ENCODE measurements at places on chromosomes 3 and 15. TPM values are rescaled to one million over a fixed set of nuclear protein-coding genes. Genes with fewer than 3 reads are reported as not detected.

DNA sequence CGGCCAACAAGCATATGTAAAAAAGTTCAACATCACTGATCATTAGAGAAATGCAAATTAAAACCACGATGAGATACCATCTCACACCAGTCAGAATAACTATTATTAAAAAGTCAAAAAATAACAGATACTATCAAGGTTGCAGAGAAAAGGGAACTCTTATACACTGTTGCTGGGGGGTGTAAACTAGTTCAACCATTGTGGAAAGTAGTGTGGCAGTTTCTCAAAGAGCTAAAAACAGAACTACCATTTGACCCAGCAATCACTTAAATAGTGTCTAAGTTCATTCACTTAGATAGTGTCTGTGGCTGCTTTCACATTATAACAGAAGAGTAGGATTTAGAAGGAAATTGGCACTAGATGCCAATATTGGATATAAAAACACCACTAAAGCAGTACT, 49.7 kb downstream of the CGGBP1 start:
- no peak for DNase-seq

- DNase-seq = no peak
Observed at GRCh38 chr3:124903896-124904834, 17.0 kb upstream of the ITGB5 start.

Gene OR5K2
- total RNA-seq = not detected

DNA sequence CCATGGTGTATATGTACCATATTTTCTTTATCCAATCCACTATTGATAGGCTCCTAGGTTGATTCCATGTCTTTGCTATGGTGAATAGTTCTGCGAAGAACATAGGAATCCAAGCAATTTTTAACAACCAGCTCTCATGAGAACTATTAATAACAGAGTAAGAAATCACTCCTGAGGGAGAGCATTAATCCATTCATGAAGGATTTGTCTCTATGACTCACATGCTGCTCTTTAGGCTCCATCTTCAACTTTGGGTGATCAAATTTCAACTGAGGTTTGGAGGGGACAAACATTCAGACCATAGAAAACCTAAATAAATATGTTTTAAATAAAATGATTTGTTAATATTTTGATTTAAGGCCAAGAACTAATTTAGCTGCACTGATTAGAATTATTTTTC, 147.4 kb downstream of the NSUN3 start:
- no peak for DNase-seq
